CD4-positive, alpha-beta T cell treated with Interleukin-17A for 4 hours (primary cell): ENCODE measurements at places on chromosomes 11 and 22.

DNA sequence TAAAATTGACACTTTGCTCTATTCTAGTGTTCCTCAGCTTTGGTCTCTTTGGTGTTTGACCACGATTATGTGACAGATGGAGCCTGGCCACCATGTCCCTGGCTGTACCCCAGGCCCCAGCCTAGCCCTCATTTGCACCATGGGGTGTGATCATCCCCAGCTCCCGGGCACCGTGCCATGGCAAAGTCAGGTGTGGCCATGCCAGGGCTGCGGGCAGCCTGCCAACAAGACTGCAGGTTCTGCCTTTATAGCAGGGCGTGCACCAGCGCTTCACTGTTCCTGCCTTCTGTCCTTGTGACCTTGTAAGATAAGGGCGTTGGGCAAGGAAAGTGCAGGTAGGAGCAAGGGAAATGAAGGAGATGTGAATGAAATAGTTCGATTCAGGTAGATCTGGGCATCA lies 22.4 kb upstream of the APOBEC3A start:
- no peak for DNase-seq

- DNase-seq = no peak
Observed at GRCh38 chr11:75262436-75262835, 21.9 kb downstream of the TPBGL start.

DNA sequence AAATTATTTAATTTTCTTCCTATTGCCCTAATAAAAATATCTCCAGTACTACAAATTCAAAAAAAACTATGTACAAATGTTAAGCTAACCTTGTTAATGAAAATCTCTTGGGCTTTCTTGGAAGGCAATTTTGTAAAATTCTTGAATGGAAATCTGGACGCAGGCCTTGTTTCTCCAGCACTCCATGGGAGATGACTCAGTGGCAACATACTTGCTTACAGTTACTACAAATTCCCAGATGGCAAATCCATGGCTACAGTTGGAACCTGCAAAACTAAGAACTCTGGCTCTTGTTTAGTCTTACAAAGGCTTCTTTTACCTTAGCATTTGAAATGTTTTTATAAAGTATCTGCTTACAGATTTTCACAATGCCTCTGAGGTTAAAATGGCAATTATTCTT lies 725.2 kb downstream of the DLG2 start:
- no peak for DNase-seq

GRCh38 chr11:72069200-72069599 lies 11.1 kb downstream of the NUMA1 start:
- no peak for DNase-seq

DNA sequence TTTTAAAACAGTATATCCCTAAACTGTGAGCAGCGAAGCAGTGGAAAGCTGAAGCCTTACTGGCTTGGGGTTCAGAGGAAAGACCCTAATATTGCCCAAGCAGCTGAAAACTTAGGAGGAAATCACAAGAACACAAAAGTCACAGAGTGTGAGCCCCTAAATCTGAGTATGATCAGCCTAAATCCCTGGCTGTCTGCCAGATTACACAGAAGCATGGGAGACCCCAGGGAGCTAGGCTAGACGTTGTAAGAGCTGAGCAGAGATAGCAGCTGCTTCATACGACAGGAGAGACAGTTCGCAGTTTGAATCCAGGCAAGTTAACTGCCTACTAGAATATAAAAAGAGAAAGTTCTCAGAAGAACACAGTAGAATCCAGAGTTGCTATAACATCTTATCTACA lies 81.2 kb downstream of the PACS1 start:
- DNase-seq = no peak
